PC-3 (cell line): ENCODE measurements at places on chromosomes 6 and 20. TPM values are rescaled to one million over a fixed set of nuclear protein-coding genes. Genes with fewer than 3 reads are reported as not detected.

The TRIM40 gene
- not detected in 2 replicates for total RNA-seq

The WTAP gene
- total RNA-seq: 50.8 and 54.5 TPM in 2 replicates

The GTSF1L gene
- 0.52 TPM in 1 of 2 replicates, not detected in the other for total RNA-seq

The SYCP2L gene
- 0.07 and 2.4 TPM in 2 replicates for total RNA-seq

The LEMD2 gene
- 54.5 and 83.6 TPM in 2 replicates for total RNA-seq

The BYSL gene
- total RNA-seq: 46.5 and 84.1 TPM in 2 replicates

The RSPH3 gene
- 2.9 and 3.1 TPM in 2 replicates for total RNA-seq

The GPR63 gene
- 0.07 and 0.17 TPM in 2 replicates for total RNA-seq

The MYL9 gene
- 10.8 and 12.0 TPM in 2 replicates for total RNA-seq

The STMND1 gene
- total RNA-seq: not detected in 2 replicates

The CLPSL1 gene
- not detected in 2 replicates for total RNA-seq

The MLN gene
- not detected in 2 replicates for total RNA-seq

The MEP1A gene
- total RNA-seq: not detected in 2 replicates

The OXT gene
- not detected in 2 replicates for total RNA-seq

The C6orf62 gene
- 81.8 and 91.5 TPM in 2 replicates for total RNA-seq

The KIF25 gene
- total RNA-seq: not detected in 2 replicates

The FNDC1 gene
- total RNA-seq: not detected in 2 replicates

The VTA1 gene
- total RNA-seq: 35.9 and 38.6 TPM in 2 replicates

The HLA-DRB5 gene
- not detected in 2 replicates for total RNA-seq

The RGS17 gene
- 0.40 and 1.4 TPM in 2 replicates for total RNA-seq

The POU5F1 gene
- total RNA-seq: not detected in 2 replicates

The ACTL10 gene
- 1.6 and 2.8 TPM in 2 replicates for total RNA-seq

The MYLK4 gene
- total RNA-seq: 0.11 and 0.23 TPM in 2 replicates

The RUNX2 gene
- 3.8 and 7.3 TPM in 2 replicates for total RNA-seq

The TDRD6 gene
- 0.07 TPM in 1 of 2 replicates, not detected in the other for total RNA-seq

The CTCFL gene
- not detected in 2 replicates for total RNA-seq

The C20orf141 gene
- not detected in 2 replicates for total RNA-seq

The PAK5 gene
- not detected in 2 replicates for total RNA-seq

The TMEM14B gene
- 93.8 and 115 TPM in 2 replicates for total RNA-seq

The RPRD1B gene
- total RNA-seq: 40.1 and 43.6 TPM in 2 replicates
